ENCODE measurements at places on chromosomes 4 and X.

GRCh38 chr4:35464964-35465528, 779.3 kb downstream of the ARAP2 start:
- no peak for DNase-seq

DNA sequence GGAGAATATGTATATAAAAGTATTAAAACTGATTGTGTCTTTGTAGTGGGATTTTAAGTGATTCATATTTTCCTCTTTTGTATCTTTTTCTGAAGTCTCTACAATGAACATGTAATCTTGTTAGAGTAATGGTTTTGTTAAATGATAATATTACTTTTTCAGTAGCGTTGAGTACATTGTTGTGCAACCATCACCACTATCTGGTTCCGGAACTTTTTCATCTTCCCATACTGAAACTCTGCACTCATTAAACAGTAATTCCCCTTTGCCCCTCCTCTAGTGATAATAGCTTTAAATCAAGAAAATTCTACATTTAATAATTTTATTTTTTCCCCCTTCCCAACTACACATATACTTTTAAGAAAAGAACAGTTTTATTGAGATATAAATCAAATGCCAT, 23.3 kb downstream of the SHROOM3 start:
- no peak for DNase-seq

DNA sequence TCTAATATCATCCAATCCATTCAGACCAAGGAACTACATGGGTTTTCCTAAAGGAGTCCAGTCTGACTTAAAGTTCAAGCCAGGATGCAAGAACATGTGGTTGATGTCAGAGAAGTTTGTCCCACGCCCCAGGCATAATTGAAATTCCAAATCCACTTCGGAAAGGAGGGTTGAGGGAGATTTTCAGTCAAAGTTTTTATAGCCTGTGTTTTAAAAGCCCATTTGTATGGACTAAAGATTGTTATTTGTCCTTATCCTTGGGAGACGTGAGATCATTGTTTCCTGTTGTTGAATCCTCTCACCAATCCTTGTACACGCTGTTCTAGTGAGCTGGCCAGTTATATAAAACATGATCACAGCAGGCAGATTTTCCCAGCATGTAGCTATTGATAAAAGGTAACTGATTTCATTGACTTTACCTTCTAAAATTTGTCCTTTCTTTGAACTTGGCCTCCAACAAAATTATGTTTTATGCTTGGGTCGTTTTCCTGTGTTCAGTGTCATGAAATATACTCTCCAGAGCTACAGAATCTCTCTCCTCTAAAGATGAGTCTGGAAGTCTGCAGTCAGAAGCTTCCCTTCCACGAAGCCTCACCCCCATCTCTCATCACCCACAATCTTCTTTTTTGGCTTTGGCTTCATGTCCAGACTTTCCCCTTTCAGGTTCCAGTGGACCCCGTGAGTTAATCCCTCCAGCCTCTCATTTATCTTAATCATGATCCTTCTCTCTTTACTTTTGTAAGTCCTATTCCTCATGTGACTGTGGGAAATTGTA, 92.9 kb downstream of the ATP10D start:
- no peak for DNase-seq

DNA sequence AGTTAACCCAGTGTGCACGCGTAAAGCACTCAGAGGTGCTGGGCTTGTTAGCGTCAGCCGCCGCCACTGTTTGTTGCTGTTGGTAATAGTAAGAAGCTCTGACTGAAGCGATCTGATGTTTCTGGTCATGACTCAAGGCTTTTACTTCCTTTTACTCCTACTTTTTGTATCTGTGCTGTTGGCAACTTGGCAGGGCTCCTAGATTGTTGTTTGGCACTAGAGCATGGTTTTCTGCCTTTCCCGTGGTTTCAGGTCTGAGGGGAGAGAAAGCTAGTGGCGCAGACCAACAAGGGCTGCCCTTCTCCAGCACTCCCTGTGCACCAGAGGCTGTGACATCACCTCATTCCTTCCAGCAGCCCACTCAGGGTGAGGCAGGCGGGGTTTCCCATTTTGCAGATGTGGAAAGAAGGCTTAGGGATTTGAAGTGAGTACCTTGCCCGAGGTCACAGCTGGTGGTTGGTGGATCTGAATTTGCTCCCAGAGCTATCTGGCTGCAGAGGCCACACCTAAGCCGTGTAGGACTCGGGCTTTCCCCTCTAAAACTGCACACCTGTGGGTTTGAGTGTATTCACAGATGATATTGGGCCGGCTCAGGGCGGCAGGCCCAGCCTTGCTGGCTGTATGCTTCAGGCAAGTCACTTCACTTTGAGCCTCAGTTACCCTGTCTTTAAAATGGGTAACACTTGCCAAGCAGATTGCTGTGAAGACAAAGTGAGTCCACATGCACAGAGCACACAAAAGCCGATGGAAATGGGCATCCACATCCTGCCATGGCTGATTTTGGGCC, 51.2 kb upstream of the TADA2B start:
- no peak for DNase-seq
